ENCODE measurements at places on chromosomes 6 and 20.

GRCh38 chr6:144131248-144131709 is 19.0 kb upstream of the STX11 start:
- no peak overlapping the region for H3K4me3 ChIP-seq
- no peaks in the 10 kb centered on the region for H3K4me1 ChIP-seq
- H3K27ac ChIP-seq: no peak overlapping the region
- no peak for DNase-seq
- H3K36me3 ChIP-seq: no peaks in the 10 kb centered on the region

DNA sequence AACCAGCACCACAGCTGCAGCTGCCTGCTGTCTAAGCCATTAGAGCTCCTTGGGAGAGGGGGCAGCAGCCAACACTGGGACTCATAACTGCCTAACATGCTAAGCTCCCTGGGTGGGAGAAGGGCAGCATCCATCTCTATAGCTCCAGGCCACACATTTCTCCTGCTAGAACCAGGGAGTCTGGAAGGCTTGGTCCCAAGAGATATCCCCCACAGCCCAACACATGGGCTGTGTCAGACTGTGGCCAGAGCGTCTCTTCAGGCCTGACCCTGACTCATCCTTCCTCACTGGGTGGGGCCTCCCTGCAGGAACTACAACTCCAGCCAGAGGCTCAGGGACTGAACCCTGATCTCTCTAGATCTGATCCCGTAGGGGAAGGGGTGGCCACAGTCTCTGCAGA is 411.1 kb downstream of the HDGFL1 start:
- H3K36me3 ChIP-seq: no peaks in the 10 kb centered on the region
- no peak overlapping the region for H3K27ac ChIP-seq
- H3K4me1 ChIP-seq: no peaks in the 10 kb centered on the region
- H3K4me3 ChIP-seq: no peak overlapping the region
- H3K27me3 ChIP-seq: no peaks in the 10 kb centered on the region
- DNase-seq: no peak

DNA sequence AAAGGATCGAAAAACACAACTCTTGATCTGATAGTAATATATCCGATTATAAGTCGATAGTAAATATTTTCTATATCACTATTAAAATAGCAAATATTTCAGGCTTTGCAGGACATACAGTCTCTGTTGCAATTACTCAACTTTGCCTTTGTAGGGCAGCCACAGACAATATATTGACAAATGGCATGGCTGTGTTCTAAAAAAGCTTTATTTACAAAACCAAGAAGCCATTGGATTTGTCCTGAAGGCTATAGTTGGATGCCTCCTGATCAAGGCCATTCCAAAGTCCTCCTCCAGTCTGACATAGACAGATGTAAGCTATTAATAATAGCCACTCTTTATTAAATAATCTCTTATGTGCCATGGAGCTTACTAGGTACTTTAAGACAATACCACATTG is 5.9 kb downstream of the OCSTAMP start:
- H3K27me3 ChIP-seq: peaks cover 7% of the 10 kb centered on the region
- H3K36me3 ChIP-seq: no peaks in the 10 kb centered on the region
- no peak for DNase-seq
- no peak overlapping the region for H3K4me3 ChIP-seq
- no peaks in the 10 kb centered on the region for H3K4me1 ChIP-seq

DNA sequence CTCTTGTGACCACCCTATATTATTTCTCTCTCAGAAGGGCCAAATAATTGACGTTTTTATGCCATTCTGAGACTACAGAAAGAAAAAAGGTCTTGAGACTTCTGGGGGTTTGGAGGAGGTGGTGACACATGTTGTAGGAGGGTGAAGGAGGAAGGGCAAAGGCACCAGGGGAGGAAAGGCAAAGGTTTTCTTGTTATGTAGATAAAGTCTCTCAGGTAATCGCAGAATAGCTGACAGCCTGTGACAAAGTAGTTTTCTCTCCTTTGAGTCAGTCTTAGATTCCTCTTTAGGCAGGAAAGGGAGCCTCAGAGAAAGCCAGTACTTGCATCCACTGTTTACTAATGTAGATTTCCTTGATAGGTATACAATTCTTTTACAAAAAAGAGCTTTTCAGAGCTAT is 23.6 kb downstream of the OR2B2 start:
- DNase-seq: no peak
- no peak overlapping the region for H3K27ac ChIP-seq
- peaks cover 54% of the 10 kb centered on the region for H3K27me3 ChIP-seq

- no peaks in the 10 kb centered on the region for H3K27me3 ChIP-seq
- no peaks in the 10 kb centered on the region for H3K36me3 ChIP-seq
- no peak for DNase-seq
- no peak overlapping the region for H3K27ac ChIP-seq
- no peaks in the 10 kb centered on the region for H3K4me1 ChIP-seq
Observed at GRCh38 chr6:33983109-33983716, 162.7 kb downstream of the GRM4 start.

GRCh38 chr6:49463612-49463967 is 420 bp downstream of the CENPQ start:
- no peaks in the 10 kb centered on the region for H3K27me3 ChIP-seq
- H3K4me3 ChIP-seq: peak overlapping the region; percentile 81
- H3K27ac ChIP-seq: peak overlapping the region; percentile 91
- H3K4me1 ChIP-seq: peaks cover 12% of the 10 kb centered on the region
- no peaks in the 10 kb centered on the region for H3K36me3 ChIP-seq
